Smooth muscle cell of the coronary artery (primary cell): ENCODE measurements at places on chromosomes 11 and 22. TPM values are rescaled to one million over a fixed set of nuclear protein-coding genes. Genes with fewer than 3 reads are reported as not detected.

CLCF1 gene
- total RNA-seq, result 1.8 and 3.9 TPM in 2 replicates

ACR gene
- total RNA-seq, result not detected in 2 replicates

NXPE1 gene
- not detected in 2 replicates for total RNA-seq

C22orf31 gene
- 0.35 TPM in 1 of 2 replicates, not detected in the other for total RNA-seq

DCHS1 gene
- 2.1 and 4.0 TPM in 2 replicates for total RNA-seq

PNPLA5 gene
- total RNA-seq, result not detected in 2 replicates

EHF gene
- 0.23 TPM in 1 of 2 replicates, not detected in the other for total RNA-seq

PNPLA3 gene
- total RNA-seq, result 0.47 and 2.4 TPM in 2 replicates

P2RX6 gene
- 0.47 and 0.68 TPM in 2 replicates for total RNA-seq

SCUBE2 gene
- total RNA-seq, result 0.98 and 8.2 TPM in 2 replicates

CSF2RB gene
- 0.47 and 1.1 TPM in 2 replicates for total RNA-seq

MIOX gene
- not detected in 2 replicates for total RNA-seq

TMEM132A gene
- total RNA-seq, result 7.5 and 44.6 TPM in 2 replicates

TMEM45B gene
- not detected in 2 replicates for total RNA-seq

MAML2 gene
- 4.7 and 7.2 TPM in 2 replicates for total RNA-seq

MYRF gene
- 0.12 and 1.6 TPM in 2 replicates for total RNA-seq

OR8D4 gene
- total RNA-seq, result not detected in 2 replicates

DMC1 gene
- 1.1 and 3.3 TPM in 2 replicates for total RNA-seq

C11orf91 gene
- total RNA-seq, result not detected in 2 replicates

SAA2 gene
- 0.08 TPM in 1 of 2 replicates, not detected in the other for total RNA-seq

ASCL2 gene
- not detected in 2 replicates for total RNA-seq
